RWPE1 (cell line): ENCODE measurements at places on chromosomes 5 and 9.

DNA sequence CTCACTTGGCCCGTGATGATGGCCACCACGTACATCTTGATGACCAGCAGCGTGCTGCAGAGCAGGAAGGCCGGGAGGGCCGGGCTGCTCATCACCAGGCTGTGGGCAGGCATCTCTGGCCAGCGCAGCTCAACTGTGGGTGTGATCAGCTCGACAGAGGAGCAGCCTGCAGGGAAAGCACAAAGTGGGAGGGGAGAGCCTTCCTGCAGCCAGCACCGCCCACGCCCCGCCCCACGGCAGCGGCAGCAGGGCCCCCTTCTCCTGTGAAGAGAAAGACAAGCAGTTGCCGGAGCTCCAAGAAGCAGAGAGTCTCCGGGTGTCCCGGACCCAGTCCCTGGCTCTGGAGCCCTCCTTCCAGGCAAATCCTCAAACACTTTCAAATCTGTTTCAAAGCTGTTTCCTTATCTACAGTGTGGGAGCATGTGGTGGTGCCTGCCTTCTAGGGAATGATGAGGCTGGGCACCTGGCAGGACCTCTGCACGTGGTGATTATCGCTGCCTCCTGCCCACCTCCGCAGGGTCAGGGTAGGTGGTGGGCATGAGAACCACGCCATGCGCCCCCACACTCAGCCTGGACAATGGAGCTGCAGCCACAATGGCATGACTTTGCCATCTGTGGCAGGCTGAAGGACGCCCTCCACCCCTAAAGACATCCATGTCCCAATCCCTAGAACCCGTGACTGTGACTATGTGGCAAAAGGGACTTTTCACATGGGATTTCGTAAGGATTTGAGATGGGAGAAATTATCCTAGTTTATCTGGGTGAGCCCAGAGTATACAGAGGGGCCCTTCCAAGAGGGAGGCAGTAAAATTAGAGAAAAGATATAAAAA is at the start of gene PTGES:
Gene PTGES, minus strand, starts transcription at position 143 of the 830 bp plus-strand sequence. Its CDS starts 30 bp downstream, at position 113.
- DNase-seq: peak; percentile 88

GRCh38 chr5:168676501-168676900 is 97.3 kb upstream of the PANK3 start:
- DNase-seq: no peak

DNA sequence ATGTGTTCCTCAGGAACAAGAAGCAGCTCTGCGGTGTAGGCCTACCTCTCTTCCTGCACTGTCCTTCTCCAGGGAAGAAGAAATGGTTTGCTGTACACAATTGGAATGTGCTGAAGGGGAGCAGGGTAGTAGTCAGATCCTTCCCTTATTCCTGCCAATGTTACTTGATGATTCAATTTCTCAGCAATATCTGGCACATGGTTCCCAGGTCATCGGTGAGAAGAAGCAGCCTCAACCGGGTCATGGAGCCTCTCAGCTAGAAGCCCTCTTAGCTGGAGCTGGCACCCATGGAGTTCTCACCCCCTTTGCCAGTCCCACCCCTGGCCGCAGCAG is 36.9 kb downstream of the ACTBL2 start:
- DNase-seq: no peak

DNA sequence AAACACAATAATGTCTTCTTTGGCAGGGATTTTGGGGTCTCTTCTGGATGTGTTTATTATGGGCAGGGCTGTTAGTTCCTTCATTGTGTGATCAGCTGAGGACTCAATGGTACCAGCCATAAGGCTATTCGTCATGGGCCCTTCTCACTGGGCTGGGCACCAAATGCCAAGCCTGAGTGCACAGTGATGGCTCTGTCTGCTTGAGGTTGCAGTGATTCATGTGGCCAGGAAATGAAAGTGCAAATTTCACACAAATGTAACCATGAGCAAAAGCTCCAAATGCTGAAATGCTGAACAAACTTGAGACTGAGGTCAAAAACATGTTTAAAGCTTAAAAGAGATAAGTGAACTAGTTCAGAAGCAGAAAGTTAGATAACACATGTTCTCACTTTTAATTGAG is 191.0 kb downstream of the TARS1 start:
- DNase-seq: no peak

- no peak for DNase-seq
Observed at GRCh38 chr5:142807372-142807911, 37.3 kb downstream of the ARHGAP26 start.

- DNase-seq: no peak
Observed at GRCh38 chr5:163951069-163951468, 445.6 kb downstream of the MAT2B start.

GRCh38 chr9:101307524-101308213 is 77.1 kb downstream of the BAAT start:
- DNase-seq: peak; percentile 87

DNA sequence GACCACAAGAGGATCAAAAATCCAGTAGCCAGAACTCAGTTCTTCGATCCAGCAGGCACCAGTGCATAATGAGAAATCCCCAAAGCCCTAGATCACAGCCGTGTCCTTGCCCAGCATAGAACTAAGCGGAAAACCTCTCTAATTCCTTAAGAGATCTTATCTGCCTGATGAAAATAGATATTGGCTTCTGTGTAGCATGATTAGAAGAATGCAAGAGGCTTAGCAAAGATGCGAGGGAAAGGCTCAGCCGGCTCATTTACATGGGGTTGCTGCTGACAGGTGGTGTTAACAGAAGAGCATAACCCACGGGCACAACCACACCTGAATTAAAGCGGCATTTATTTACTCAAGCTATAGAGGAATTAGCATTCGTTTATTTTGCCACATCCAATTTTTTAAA is 400.0 kb upstream of the ADAMTS16 start:
- no peak for DNase-seq

DNA sequence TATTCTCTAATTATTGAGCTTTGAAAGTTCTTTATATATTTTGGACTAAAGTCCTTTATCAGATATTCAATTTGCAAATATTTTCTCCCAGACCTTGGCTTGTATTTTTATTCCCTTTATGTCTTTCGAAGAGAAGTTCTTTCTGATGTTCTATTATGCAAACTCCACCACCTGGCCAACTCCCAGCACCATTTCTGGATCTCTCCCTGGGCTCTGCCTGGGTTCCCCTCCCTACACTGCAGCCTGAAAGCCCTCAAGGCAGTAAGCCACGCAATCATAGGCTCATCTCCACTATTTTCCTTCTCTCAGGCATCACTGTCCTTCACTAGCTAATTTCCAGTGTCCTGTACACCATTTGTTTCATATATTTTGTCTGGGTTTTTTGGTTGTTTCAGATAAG is 76.1 kb downstream of the GRAMD2B start:
- DNase-seq: no peak

GRCh38 chr9:109914280-109915027 is 134.5 kb downstream of the PALM2AKAP2 start:
- DNase-seq: no peak

GRCh38 chr9:89884356-89885083 is 279.7 kb downstream of the GADD45G start:
- no peak for DNase-seq

DNA sequence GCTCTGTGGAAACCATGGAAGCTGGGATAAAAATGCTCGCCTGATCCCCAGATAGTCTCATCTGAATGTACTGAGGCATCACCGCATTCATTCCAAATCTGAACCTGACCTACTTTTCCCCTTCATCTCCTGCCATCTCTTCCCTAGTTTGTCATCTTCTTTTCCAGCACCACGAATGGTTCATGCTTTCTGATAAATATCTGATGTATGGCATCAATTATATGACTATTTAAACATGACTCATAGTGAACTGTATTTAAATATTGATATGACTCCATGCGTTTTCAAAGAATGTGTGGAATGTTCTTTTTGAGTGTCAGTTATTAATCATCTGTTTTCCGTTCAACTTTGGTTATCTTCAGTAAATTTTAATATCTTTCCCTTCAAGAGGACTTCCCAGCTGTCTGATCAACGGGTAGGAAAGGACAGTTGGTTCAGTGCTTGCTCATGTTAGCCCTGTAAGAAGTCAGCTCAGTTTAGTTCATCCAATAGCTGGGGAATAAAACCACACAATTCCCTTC is 21.1 kb downstream of the BASP1 start:
- peak; percentile 77 for DNase-seq

DNA sequence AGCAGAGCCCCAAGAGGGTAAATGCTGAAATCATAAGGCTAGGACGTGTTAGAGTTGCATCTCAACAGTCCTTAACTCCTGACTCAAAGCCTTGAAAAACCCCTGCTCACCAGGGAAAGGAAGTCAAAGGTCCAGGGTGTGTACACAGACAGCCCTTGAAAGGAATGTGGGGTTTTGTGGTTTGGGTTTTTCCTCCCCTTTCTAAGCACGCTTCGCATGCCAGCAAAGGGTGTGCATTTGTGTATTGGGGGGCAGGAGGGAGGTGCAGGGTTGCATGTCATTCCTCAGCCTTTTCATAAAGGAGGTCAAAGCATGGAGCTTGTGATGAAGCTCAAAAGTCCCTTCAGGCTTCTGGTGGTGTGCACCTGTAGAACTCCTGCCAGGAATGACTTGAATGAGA is 17.3 kb upstream of the XPA start:
- peak; percentile 84 for DNase-seq

DNA sequence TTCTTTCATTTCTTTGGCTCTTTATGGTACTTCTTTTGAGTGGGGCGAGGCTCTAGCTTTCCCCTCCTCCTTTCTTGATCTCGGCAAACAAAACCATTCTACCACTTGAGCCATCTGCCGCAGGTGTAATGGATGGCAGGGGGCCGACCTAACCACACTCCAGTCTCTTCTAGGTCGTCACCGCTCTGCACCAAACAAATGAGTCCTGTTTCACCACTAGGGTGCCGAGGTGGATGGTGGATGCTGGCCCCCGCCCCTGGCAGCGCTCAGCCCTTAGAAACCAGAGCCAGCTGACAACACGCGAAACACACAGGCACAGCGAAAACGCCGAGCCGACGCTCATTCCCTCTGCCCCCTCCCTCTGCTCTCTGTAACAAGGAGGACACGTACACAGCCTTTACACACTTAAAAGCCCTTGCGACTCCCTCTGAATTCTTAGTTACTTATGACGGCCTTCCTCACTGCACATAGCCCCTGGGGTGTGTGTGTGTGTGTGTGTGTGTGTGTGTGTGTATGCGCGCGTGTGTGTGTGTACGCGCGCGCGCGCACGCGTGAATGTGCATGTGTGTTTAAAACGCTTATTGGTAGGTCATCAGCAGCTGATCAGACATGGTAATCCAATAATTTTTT is 199.4 kb downstream of the MEF2C start:
- no peak for DNase-seq

GRCh38 chr9:32004431-32005076 is 379.9 kb upstream of the ACO1 start:
- DNase-seq: no peak

DNA sequence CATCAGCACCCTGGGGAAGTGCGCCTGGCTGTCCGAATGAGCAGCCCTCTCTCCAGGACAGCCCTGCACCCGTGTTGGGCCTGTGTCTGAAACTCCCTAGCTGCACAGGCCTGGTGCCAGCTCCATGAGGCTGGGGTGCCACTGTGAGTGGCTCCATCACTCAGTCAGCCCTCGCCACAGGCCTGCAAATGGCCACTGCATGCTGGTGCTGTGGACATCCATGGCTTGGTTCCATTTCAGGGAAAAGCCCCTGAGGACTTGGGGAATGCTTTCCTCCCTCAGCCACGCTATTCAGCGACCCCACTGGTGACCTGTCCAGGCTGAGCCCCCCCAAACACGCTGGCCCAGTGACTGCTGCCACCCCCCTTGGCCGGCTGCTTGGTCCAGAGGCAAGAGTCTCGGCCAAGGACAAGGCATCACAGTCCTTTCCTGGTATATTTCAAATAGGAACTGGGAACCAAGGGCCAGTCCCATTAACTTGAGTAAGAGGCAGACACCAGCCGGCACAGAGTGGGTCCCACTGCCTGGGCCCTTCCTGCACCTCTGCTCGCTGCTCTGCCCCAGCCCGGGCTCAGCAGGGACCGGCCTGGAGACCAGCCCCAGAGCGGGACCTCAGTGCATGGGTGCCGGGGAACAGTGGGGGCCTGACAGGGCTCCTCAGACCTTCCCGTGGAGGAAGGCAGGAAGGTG is 181.3 kb downstream of the AUH start:
- no peak for DNase-seq

DNA sequence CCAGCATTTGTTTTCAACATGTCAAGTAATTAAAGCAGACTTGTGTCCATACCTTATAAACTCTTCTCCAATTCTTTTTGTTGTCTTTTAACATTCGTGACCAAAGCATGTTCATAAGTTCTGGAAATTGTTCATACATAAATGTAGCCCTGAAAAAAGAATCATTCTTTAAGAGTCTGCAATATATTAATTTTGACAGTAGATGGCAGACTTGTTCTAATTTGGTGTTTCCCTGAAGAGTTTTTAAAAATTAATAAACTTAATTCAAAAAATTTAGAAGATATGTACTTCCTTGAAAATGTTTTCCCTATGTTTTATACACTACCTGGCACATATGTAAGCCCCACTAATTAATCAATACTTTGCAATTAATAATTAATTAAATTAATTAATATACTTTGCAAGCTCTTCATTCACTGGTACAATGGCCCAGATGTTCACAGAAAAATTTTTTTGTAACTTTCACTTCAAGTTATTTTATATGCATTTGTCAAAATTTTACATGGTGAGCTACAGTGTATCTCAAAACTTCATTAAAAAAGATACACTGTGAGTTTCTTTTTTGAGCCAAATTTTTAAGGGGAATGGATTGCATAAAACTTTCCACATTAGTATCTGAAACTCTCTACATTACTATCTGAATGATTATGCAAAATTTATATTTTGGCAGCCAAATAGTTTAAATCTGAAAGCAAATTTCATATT is 42.1 kb downstream of the CLINT1 start:
- peak; percentile 21 for DNase-seq

DNA sequence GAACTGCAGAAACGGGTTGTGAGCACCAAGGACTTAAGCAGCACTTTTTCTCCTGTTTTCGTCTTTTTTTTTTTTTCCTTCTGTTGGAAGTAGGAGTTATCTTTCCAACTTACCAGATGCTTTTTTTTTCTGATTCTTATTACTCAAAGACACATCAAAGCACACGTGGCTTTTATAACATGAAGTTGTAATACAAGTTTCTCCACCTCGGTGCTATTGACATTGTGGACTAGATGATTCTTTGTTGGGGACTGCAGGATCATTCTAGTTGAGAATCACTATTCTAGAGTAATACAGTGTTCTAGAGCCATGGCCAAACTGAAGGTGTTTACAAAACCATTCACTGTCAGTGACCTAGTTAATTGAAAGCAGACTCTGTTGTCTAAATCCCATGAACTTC is 51.5 kb downstream of the MYO10 start:
- DNase-seq: no peak

- DNase-seq: no peak
Observed at GRCh38 chr9:128992995-128993394, 35.1 kb downstream of the SH3GLB2 start.

- no peak for DNase-seq
Observed at GRCh38 chr9:70998962-70999361, 122.5 kb downstream of the TRPM3 start.

DNA sequence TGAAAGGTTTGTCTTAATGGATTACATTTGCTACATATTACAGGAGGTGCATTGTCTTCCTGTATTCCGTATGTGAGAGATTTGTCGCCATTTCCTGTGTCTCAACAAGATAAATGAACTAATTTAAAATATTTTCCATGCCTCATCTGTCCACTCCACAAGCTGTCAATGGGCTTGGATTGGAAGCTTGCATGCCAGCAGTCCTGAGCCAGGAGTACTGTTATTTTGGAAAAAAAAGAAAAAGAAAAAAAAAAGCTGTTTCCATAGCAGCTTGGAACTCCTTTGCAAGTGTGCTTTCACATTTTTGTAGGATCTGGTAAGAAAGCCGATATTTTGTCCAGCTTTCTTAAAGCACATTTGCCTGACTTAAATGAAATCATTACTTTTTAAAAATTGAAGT is 330.8 kb downstream of the KDM4C start:
- DNase-seq: no peak
